ENCODE measurements at places on chromosomes 2 and 18. TPM values are rescaled to one million over a fixed set of nuclear protein-coding genes. Genes with fewer than 3 reads are reported as not detected.
A peak's percentile ranks its signal among the peaks of the same experiment; 100 is the strongest.

Gene NT5DC4
- not detected for total RNA-seq

DNA sequence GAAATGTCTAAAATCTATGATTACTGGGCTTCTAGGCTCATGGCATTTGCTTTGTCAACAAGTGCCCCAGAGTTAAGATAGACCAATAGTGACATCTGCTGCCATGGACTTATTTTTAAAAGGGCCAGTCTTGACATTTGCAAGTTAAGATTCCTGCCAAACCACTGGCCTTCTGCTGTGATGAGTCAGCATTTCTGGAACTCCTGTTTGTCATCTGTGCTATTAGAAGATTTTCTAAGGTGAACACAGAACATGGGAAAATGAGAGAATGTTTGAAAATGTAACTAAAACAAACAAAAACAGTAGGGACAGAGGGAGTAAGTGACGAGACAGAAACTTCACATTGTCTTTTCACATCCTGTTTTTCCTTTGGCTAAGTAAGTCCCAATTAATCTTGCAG, 93.7 kb upstream of the WDR75 start:
- peak; percentile 43 for DNase-seq

DNA sequence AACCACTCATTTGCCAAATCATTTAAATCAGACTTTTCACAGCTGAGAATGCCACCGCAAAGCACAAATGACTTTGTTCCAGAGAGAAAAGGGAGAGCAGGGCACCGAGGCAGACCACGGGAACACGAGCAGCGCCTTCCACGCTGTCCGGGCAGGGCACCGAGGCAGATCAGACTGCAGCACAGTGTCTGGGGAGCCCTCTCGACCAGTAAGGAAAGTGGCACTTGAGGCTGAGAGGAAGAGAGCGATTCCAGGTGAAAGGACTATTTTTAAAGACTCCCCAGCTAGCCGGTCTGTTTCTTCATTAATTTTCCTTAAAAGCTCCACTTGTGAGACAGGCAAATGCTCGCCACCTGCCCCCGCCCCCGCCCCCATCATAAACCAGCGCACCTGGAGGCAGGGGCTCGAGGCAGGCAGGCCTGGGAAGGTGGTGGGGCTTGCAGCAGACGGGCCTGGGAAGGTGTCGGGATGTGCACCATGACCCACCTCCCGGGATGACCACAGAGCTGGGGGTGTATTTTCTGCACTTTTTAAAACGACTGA, 80.9 kb upstream of the CTDP1 start:
- DNase-seq, result peak; percentile 40

- DNase-seq, result no peak
Measured at GRCh38 chr2:134692499-134692898, 26.3 kb downstream of the TMEM163 start.

- peak; percentile 60 for DNase-seq
Measured at GRCh38 chr2:12155303-12156051, 409.0 kb downstream of the LPIN1 start.

GRCh38 chr2:147468963-147469362, 375.9 kb upstream of the ACVR2A start:
- no peak for DNase-seq

Gene SLC1A4
- total RNA-seq, result 25.9 TPM

Gene ANKRD30B
- not detected for total RNA-seq

Gene CROCC2
- total RNA-seq, result not detected

Gene STK17B
- 38.5 TPM for total RNA-seq

DNA sequence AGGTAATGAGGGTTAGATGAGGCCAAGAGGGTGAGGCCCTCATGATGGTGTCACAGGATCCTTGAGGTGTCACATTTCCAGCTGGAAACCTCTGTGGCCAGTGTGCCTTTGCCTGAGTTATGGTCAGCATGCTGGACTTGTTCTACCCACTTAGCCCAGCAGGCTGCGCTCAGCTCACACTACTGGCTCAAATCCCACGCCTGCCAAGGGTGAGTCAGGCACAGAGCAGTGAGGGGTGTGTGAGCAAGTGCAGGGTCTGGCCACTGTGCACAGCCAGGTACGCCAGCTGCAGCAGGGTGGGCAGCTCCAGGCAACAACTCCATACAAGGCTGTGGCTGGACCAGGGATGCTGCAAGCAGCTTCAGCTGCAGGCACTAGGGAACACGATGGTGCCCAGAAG, 616.6 kb upstream of the FSHR start:
- DNase-seq, result no peak

DNA sequence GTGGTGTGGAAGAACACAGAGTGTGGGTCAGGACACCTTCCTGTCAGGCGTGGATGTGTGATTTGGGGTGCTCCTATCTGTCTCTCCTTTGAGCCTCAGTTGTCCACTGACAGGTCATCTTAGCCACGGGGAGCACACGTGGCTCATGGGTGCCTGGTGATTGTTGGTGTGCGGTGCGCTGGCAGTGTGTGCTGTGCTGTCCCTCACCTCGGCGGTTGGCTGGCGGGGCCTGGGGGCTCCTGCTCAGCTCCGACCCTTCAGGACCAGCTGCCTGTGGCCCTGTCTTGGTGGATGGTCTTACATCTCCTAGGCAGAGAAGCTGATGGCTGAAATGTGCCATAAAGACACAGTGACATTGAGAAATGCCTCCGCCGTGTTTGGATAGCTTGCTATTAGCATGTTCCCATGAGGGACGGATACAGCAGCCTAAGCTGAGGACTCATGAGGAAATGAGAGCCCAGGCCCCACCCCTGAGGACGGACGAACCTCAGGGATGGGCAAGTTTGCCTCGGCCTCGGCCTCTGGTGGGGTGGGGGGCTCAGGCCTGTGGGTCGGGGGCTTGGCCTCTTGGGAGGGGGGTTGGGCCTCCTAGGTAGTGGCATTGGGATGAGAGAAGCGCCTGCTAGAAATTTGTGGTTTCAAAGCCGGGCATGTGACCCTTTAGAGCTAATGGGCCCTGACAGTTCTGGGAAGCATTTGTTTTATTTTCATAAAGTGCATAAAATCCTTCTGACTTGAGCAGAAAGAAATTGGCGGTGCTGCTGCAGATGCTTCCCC, 20.3 kb upstream of the ASB1 start:
- DNase-seq, result peak; percentile 81
